CD8-positive, alpha-beta memory T cell (primary cell): ENCODE measurements at places on chromosomes 16 and 17. TPM values are rescaled to one million over a fixed set of nuclear protein-coding genes. Genes with fewer than 3 reads are reported as not detected.

The ZG16 gene
- not detected for total RNA-seq

The CDRT15 gene
- not detected for total RNA-seq

The SEPTIN12 gene
- total RNA-seq: not detected

The CDK12 gene
- total RNA-seq: 86.9 TPM

The SUMO2 gene
- 653 TPM for total RNA-seq

The MT4 gene
- total RNA-seq: not detected

The CCDC144A gene
- total RNA-seq: 1.2 TPM

The SMTNL2 gene
- total RNA-seq: not detected

The FBXL16 gene
- 11.1 TPM for total RNA-seq

The STAC2 gene
- not detected for total RNA-seq
